NCI-H446 (cell line): ENCODE measurements at places on chromosomes 1 and 21.

GRCh38 chr1:221416723-221417122 is 325.2 kb downstream of the DUSP10 start:
- DNase-seq, result no peak

DNA sequence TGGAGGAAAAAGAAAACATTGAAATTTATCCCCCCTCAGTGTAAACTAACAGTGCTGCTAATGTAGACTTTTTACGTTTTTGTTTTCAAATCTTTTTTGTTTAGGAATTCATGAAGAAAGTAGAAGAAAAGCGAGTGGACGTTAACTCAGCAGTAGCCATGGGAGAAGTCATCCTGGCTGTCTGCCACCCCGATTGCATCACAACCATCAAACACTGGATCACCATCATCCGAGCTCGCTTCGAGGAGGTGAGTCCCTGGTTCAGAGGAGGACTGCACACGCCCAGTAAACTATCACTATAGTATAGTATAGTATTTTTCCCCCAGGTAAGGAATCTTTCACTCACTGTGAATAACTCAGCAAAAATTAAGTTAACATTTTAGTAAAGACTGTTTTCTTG is 37.8 kb upstream of the BMP8A start:
- DNase-seq, result no peak

DNA sequence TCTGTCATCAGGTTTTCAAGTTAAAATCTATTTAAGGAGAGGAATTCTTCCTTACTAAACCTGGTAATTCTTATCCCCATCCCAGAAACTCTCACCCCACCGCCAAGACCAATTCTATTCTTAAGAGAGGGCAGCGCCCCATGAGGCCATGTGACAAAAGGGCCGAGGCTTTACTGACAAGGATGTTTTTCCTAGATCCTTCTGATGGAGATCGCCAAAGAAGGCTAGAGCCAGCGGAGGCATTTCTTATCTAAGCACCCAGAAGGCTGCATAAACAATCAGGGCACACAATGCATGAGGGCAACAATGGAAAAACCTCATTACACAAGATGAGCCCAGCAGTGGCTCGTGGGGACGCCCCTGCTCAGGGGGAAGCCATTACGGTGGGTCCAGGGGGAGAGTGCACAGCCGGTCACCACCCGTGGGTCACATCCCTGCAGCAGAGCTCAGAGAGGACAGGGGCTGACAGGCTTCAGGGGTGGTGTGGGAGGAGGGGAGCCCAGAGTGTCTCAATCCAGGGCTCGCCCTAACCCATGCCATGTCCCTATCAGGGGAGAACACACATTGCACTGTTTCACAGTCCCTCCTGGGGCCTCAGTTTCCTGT is 88.7 kb downstream of the ITPKB start:
- no peak for DNase-seq

GRCh38 chr1:119481951-119482350 is 25.1 kb upstream of the HSD3B1 start:
- no peak for DNase-seq

DNA sequence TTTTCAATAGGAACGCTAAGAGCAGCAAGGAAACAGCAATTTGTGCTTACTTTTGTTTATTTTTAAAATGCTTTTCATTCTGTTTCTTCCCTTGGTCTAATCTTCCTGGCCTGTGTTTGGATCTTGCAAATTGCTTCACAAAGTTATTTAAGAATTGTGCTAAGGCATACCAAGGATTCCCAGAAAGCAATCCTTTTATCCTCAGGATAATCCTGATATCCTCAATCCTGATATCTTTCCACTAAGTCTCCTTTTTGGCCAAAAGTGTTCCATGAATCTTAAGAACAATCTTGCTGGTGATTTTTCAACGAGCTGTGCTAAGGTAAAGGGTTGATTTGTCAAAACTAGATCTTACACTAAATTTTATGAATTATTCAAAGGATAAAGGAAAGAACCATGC is 1577.9 kb downstream of the PLA2G4A start:
- DNase-seq, result no peak

DNA sequence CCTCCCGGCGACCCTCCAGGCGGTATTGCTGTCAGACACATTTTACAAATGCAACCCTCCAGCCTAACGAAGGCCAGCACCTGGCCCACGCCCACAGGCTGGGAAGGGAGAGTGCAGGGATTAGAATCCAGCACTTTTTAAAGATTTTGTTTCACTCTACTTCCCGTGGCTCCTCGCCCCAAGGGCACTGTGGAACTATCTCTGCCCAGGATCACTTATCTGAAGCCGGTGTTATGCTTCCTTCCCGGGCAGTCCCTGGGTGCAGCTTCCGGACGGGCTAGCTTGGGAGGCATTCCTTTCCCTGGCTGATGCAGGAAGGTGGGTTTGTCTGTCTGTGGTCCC is 35.8 kb downstream of the CCN1 start:
- DNase-seq, result no peak
